ENCODE measurements at places on chromosomes 7 and 10.
A peak's percentile ranks its signal among the peaks of the same experiment; 100 is the strongest.

GRCh38 chr10:7819121-7819460 is 786 bp downstream of the TAF3 start:
- DNase-seq = peak; percentile 19

- no peak for DNase-seq
Measured at GRCh38 chr7:28052933-28053332, 127.7 kb downstream of the JAZF1 start.

- peak; percentile 25 for DNase-seq
Measured at GRCh38 chr10:58384095-58384494, 1.1 kb upstream of the TFAM start.

- no peak for DNase-seq
Measured at GRCh38 chr7:46107610-46108217, 186.6 kb upstream of the IGFBP3 start.

GRCh38 chr7:15781944-15782343 is 95.5 kb upstream of the MEOX2 start:
- DNase-seq = no peak

- DNase-seq = no peak
Measured at GRCh38 chr7:463817-464453, 55.7 kb downstream of the PDGFA start.

DNA sequence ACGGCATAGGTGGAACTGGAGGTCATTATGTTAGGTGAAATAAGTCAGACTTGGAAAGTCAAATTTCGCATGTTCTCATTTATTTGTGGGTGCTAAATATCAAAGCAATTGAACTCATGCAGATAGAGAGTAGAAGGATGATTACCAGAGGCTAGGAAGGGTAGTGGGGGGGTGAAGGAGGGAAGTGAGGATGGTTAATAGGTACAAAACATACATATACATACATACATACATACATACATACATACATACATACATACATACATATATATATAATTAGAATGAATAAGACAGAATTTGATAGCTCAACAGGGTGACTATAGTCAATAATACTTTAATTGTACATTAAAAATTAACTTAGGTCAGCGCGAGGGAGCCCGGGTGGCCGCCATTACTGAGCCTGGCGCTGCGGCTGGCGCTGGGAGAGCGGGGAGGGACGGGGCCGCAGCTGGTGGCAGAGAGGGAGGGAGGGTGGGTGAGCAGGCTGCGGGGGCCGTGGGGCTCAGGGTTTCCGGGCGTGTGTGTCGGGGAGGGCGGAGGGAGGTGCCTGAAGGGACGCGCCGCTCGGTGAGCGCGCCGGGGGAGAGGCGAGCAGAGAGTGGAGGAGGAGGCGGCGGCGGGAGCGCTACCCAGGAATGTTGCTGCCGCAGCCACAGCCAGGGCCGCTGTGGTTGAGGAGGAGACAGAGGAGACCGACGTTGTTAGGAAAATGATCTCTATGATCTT is 85.8 kb upstream of the EGFR start:
- peak; percentile 75 for DNase-seq

DNA sequence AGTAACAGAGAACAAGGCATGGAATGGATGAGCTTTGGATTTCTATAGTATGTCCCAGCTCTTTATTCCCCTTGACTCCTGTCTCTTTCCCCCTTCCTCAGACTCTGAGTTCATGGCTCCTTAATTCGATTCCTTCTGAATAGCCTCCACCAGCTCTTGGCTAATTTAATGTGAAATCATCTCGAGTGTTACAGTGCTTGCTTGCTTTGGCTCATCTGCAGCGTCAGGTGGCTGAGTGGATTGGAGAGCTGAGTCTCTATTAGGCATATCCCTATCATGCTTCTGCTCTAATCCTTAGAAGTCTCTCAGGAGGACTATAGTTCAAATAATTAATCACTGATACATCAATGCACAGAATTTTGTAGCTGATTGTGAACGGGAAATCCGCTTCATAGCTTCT is 134.6 kb downstream of the LRRC4 start:
- no peak for DNase-seq

GRCh38 chr7:99000904-99001465 is 122.7 kb downstream of the TRRAP start:
- DNase-seq = peak; percentile 67

Data from putamen (tissue), 1 donor.